ENCODE measurements at places on chromosomes 1 and 21. TPM values are rescaled to one million over a fixed set of nuclear protein-coding genes. Genes with fewer than 3 reads are reported as not detected.

FOXD2 gene
- not detected for total RNA-seq

DNA sequence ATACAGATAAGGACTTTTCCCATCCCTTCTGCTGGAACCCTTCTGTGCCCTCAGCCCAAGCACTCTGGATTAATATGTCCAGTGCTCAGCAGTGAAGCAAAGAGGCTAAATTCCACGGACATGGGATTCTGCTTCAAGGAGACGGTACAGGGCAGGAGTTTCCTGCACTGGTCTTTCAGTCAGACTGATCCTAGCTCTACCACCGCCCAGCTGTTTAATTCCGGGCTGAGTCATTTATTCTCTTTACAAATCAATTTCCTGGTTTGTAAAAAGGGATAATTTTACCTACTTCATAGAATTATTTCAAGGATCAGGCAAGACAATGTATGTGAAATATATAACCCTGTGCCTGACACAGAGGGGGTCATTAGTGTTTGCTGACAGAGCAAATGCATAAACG is 41.6 kb upstream of the NRDC start:
- DNase-seq, result no peak

- DNase-seq, result peak; percentile 93
These were observed 16.9 kb downstream of the SLC2A1 start for GRCh38 chr1:42941640-42942330.

- DNase-seq, result no peak
These were observed 71.4 kb downstream of the CDC7 start for GRCh38 chr1:91572044-91572443.

- no peak for DNase-seq
These were observed 26.1 kb downstream of the SLC1A7 start for GRCh38 chr1:53116307-53116810.
